GM04504 (cell line): ENCODE measurements at places on chromosomes 7 and 10.

- no peak for DNase-seq
These were observed 23.8 kb upstream of the GSDME start for GRCh38 chr7:24781106-24781505.

GRCh38 chr7:159007364-159007995 lies 137.2 kb downstream of the VIPR2 start:
- no peak for DNase-seq

DNA sequence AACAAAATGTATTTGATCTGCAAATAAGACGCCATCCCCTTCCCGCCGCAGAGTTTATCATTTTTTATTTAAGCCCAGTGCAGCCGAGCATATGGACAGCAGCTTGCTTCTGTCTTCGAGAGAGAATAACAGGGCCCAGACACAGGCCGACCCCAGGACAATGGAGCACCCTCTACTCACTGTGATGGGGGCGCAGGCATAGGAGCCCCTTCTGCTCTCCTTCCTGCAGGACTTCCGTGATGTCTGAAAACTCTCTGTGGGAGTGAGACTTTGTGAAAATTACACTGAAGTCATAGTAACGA lies 134.8 kb downstream of the OAT start:
- no peak for DNase-seq

- no peak for DNase-seq
These were observed 9.3 kb upstream of the MCU start for GRCh38 chr10:72682638-72683037.

DNA sequence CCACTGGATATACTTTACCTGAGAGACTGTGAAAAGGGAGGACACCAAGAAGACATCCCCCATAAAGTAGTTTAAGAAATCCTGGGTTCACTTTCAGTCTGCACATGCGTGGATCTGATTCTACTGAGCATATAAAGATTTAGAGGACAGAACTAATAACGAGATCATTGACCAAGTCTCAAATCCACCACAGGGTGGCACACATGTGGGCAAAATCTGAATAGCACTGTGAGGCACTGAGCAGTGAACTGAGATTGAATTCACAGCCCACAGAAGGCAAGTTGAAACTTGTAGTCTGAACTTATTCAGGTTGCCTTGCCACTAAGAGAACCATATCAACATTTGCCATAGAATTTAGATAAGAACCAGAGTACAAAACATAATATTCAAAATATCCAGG lies 818.6 kb downstream of the GRID1 start:
- no peak for DNase-seq

DNA sequence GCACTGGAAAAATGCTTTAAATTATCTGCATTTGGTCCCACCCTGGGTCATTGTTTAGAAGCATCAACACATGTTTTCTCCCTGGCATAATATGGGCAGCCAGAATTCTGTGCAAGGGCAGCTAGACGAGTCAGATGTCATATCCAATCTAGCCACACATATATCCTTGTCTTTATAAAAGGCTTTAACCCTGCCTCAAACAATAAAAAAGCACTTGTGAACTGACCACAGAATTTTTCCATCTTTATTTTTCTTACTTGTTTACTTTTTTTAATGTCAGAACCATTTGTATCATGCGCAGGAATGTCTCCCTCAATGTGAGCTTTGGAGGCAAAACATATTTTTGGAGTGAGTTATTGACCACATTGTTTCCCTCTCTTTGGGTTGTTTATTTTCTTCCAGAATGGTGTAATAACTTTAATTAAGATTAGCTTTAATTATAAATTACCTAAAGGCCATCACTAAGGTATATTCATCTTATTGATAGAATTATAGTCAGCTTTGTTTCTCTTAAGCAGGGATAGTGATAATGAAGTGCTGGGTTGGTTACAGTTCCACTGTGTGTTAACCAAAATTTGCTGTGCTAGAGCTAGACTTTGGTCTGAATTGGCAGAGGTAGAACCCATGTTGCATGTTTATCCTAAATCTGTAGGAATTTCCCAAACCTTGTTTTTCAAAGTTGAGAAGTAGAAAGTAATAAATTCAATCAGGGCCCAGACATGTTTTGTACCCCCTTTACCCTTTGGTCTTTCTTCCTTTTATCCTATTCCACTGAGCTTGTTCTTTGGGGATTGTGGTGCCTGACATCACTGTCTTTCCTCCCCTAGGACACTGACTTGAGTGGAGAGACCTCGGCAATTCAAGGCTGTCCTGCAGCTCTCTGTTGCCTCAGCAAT lies 1078.4 kb downstream of the KCNMA1 start:
- DNase-seq, result peak; percentile 77

- DNase-seq, result peak; percentile 40
These were observed 275.4 kb downstream of the PARD3 start for GRCh38 chr10:34539533-34540315.

GRCh38 chr7:23547662-23548061 lies 15.9 kb upstream of the TRA2A start:
- DNase-seq, result no peak

DNA sequence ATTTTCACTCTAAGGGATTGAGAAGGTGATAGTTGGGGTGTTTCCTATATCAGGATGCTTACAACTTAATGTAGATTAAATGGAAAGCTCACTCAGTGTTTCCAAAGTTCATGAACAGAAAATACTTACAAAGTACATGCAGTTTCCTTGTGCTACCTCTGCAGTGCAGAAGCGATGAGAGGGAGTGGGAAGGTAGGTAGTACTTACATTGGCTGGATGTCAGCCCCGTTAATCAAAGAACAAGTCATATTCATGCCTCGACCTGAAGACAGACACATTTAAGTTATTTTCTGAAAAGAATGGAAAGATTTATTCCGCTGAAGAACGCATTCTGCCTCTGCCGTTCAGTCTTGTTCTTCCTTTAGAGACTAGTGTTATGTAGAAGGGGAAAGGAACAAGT lies 93.1 kb downstream of the ZMYND11 start:
- DNase-seq, result no peak

GRCh38 chr10:481628-482027 lies 207.8 kb downstream of the DIP2C start:
- DNase-seq, result no peak

DNA sequence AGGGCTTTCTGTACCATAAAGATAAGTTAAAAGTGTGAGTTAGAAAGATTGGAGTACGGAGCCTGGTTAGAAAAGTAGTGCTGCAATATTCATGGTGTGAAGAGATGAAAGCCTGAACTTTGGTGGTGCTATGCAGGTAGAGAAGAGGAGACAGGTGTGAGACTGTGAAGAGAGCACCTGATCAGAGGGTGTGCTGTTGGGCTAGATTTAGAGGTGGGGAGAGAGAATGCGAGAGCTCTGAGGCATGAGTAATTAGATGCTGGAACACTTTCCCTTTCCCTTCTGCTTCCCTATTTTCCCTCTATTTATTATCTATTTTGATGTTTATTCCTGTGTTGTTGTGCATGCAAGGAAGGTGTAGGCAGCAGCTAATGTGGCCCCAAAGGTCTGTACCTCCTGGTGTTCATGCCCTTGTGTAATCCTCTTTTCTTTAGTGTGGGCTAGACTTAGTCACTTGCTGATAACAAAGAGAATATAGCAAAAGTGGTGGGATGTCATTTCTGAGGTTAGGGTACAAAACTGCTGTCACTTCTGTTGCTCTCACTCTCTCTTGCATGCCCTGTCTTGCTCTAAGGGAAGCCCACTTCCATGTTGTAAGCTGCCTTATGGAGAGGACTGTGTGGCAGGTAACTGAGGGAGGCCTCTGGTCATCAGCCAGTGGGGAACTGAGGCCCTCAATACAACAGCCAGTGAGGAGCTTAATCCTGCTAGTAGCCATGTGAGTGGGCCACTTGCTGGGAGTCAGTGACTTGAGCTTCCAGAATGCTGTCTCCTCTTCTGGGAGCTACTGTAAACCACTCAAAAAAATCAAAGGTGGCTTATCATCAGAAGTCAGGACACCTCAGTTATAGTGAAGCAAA lies 2.6 kb upstream of the ATXN7L1 start:
- no peak for DNase-seq

DNA sequence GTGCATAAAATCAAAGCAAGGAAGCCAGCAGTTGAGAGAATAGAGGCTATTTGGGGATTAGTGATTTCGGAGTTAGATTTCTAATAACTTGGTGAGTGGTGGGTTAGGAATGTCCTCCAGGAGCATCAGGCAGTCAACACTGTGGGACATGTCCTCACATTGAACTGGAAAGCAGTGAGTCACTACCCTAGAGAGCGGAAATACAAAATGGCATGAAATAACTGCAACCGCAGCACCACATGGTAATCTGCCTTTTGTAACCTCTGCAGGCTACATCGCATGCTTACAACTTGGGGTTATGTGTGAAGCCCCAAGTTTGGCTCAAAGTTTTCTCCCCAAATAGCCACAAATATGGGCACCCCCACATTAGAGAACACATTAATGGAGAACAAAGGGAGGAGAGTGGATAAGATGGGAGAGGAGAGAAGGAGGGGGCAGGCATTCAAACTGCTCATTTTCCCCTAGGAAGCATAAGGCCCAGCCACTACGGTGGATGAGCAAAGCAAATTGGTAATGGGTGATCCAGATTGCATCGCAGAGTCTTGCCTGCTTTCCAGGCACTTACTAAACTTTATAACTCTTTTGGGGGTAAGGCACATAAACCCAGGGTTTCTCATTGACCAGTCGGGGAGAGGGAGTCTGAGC lies 22.0 kb upstream of the SLF2 start:
- DNase-seq, result peak; percentile 91

- no peak for DNase-seq
These were observed at the start of gene C10orf105 for GRCh38 chr10:71719464-71720201. Gene C10orf105 (minus strand): TSS chr10:71719778. CDS start chr10:71716337, 3,441 bp downstream.

DNA sequence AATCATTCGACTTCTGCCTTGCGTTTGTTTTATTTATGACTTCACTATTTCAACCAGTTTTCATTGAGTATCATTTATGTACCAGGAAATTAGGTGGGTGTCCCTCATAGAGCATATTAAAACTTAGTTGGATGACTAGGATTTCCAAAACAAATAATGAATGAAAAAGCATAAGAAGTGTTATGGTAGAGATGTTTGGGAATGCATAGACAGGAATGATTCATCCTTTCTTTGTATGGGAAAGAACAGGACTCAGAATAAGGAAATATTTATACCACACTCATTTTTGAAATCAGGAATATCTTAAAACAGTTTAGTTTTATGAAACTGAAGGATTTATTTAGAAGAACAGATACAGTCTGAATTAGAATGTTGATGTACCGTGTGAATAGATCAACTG lies 315.7 kb downstream of the EXOC4 start:
- no peak for DNase-seq

DNA sequence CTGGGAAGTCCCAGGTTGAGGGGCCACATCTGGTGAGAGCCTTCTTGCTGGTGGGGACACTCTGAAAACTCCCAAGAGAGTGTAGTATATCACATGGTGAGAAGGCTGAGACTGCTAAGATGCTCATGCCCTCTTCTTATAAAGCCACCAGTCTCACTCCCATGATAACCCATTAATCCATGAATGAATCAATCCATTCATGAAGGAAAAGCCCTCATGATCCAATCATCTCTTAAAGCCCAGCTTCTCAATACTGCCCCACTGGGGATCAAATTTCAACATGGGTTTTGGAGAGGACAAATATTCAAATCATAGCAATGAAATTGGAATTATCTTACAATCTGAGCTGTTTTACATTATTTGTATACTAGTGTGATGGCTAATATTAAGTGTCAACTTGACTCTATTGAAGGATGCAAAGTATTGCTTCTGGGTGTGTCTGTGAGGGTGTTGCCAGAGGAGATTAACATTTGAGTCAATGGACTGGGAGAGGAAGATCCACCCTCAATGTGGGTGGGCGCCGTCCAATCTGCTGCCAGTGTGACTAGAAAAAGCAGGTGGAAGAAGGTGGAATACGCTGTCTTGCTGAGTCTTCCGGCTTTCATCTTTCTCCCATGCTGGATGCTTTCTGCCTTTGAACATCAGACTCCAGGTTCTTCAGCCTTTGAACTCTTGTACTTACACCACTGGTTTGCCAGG lies 14.3 kb upstream of the UBE2D1 start:
- no peak for DNase-seq

DNA sequence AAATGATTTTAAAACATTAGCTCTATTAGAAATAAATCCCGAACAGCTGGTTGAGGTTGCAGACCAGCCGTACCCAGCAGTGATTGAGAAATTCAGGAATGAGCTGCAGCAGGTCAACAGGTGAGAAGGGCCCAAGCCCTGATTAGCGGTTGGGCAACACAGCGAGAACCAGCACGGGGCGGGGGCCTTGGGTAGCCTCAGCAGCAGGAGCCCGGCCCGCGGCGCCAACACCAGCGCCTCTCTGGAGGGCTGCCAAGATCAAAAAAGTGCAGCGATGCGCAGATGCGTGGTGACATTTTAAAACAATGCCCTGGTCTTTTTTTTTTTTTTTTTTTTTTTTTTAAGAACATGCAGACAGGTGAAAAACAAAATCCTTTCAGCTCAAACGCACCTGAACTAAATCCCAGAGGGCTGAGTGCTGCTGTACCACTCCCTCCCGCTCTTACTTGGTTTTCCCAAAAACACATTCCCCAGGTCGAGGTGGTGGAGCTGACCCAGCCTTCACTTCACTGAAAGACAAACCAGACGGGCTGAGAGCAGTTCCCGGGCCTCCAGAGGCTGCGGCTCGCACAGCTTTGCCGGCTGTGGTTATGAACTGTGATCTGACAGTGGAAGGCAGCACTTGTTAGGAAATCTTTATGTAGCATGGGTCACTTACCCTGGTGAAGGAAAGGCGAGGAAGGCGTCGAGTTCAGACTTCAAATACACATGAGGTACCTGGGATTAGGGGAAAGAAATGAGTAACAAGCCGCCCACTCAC lies 579.4 kb downstream of the SDK1 start:
- no peak for DNase-seq

- DNase-seq, result no peak
These were observed 111.2 kb downstream of the PON1 start for GRCh38 chr7:95213148-95213547.

GRCh38 chr7:94655126-94655847 lies 646 bp downstream of the SGCE start:
- DNase-seq, result no peak

- no peak for DNase-seq
These were observed 161.6 kb downstream of the PARD3 start for GRCh38 chr10:34653530-34653929.

GRCh38 chr10:124119946-124120345 lies 26.5 kb upstream of the CHST15 start:
- no peak for DNase-seq

GRCh38 chr10:43955002-43955596 lies 306.4 kb upstream of the ZNF32 start:
- no peak for DNase-seq

- DNase-seq, result no peak
These were observed 38.0 kb downstream of the MDFIC start for GRCh38 chr7:114959931-114960330.

DNA sequence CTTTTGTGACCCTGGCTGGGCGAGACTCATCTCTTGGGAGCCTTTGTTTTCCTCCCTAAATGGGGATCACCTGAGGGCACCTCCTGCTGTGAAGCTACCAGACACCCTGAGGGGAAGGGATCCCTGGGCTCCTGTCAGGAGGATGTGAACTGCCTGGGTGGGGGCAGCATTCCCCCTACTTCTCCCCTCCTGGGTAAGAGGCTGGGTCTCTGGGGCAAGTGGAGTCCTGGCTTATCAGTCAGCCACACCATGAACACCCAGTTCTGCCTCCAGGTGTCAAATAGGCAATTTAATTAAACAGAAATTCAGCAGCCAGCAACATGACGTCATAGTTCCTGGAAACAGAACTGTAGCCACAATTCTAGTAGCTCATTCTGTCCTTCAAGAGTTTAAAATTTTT lies 97.7 kb upstream of the RET start:
- no peak for DNase-seq
